ENCODE measurements at places on chromosomes 4 and X.

DNA sequence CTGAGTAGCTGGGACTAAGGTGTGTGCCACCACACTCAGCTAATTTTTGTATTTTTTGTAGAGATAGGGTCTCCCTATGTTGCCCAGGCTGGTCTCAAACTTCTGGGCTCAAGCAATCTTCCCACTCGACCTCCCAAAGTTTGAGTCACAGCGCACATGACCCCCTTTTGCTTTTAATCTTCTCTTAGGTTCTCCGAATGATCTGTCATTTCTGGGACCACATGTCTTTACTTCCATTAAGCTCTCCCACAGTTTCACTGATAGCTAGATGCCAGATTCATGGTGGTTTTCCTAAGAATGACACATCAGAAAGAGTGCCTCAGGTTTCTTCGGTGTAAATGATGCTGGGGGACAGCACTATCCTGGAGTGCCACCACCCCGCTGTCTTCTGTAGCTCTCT lies 17.9 kb downstream of the PRKX start:
- no peak for DNase-seq

DNA sequence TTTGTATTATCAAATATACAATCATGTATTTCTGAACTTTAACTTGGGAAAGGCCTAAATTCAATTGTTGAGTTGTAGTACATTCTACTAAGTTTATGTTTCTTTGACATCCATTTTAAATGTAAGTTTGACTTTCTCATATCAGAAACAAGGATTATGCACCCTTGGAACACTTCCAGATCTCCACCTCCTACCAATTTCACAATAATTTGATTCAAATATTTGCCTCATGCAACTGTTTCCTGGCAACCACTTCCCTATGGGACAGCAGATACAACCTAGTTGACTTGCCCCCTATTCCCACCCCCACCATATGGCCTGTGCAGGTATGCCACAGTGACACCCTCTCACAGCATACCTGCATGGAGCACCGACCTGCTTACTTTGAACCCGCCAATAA lies 506.4 kb upstream of the PABPC4L start:
- no peak for DNase-seq

DNA sequence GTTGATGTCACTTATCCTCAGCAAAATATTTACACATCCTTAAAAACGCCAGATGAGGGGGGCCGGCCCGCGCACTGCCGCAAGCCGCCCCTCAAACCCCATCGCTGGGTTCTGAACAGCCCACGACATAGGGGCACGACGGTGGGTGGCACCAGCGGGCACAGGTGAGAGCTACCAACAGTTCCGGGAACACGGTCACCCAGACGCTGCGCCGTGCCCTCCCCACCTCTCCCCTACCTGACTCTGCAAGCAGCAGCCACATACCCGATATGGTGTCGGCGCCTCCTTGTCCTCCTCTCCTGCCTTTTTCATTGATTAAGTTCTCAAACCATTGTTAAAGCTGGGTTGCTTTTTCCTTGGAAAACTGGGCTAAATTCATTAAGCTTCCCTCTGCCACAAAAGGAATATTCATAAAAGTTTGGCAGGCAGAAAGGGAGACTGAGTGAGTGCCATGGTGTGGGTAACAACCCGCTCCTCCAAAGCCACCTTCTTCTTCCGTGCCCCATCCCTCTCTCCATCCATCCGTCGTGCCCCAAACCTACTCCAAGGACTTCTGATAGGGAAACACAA lies 1.4 kb downstream of the RAI2 start:
- DNase-seq = no peak

- no peak for DNase-seq
Measured at GRCh38 chrX:49264460-49264859, at the start of gene FOXP3. FOXP3 (minus strand) TSS chrX:49264710; CDS start chrX:49258505, 6,205 bp downstream.

- no peak for DNase-seq
Measured at GRCh38 chr4:48546336-48546735, 56.3 kb downstream of the ZAR1 start.

- no peak for DNase-seq
Measured at GRCh38 chr4:37977471-37978247, 17.5 kb downstream of the PTTG2 start.

DNA sequence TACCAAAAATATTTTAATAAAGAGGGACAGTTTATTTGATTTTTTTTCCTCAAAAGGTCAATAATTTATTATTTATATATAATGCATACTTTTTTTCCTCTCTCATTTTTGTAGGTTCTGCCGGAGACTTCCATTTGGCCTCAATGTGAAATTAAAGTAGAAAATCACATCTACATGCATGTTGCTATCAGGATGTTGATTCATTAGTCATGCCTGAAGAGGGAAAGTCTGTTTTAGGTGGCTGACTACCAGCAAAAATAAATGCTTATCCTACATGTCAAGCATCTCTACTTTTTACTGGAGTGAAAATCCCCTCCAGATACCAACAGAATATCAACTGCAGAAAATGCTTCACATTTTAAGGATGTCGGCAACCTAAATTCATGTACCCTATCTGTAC lies 41.5 kb downstream of the KIAA0232 start:
- no peak for DNase-seq

DNA sequence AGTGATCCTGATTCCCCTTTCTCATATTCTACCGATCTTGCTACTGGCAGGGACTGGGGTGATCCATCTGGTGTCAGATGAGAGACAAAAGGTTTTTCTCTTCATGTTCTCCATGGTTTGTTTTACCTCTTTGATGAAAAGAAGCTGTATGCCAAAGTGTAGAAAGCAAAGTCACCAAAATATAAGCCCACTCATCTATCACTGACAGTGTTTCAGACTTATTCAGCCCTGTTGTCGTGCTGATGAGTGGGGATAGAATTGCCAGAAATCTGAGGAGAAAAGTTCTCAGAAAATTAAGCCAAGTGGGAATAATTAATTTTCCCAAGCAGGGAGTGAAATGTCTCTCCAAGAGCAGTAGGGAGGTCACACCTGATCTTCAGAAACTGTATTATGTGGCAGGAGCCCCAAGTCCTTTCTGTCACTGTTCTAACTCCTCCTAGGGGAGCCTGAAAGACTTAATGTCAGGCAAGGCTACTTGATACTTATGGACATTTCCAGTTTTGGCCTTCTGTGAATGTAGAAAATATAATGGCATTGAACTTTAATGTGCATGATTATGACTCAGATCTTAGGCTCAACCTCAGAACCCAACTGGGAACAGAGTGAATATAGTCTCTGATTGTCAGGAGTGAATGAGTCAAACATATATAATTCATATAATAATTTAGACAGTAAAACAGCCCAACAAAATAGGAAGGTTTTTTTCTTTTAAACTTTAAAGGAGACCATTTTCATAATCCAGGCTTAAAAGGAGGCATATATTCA lies 298.1 kb downstream of the ANKRD50 start:
- no peak for DNase-seq

DNA sequence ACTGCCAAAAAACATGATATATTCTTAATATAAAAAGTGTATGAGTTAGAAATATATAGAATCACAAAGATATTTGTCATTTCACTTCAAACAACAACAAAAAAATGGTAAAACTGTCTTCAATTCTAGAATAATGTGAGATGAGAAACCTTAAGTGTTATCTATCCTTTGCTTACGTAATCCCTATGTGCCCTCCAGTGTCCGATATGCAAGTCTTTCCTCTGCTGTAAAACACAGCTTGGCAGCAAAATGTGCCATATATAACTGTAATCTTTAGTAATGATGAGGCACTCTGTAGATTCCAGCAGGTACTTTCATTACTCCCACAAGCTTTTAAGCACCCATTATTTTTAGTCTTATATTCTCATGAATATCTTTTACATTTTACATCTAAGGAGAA lies 555.1 kb upstream of the FRG1 start:
- no peak for DNase-seq

DNA sequence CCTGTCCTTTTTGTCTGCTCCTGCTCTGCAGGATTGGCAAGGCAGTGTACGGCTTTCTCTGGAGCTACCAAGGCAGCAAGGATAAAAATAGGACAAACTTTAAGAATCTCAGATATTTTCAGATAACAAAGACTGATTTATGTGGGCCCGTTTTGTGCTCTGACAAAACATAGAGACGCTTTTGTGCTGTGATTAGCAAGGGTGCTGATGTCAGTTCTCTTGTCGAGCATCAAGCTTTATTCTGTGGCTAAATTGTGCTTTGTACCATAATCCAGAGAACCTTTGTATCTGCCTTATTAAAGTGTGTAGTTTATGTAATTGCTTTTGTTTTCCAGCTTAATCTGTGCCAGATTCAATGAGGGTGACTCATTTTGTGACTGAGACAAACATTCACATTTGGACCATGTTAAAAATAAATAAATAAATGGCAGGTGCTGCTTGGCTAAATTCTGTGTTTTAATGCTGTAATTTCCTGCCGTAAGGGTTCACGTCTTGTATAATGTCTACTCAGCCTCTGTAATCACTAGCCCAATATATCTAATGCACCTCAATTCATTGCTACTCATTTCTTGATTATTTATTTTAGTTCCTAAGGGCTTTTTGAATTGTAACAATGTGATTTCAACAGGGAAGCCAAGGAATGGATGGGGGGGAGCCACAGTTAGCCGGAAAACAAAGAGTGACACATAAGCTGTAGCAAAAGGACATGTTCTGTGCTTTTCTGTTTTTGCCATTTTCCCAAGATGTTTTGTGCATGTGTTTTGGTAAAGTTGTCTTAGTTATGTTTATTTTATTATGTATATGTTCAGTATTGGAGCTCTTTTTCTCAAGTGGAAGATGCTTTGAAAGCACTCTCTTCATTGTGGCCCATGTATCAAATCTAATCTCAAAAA lies 75.1 kb downstream of the GAB1 start:
- no peak for DNase-seq

GRCh38 chr4:68152411-68152810 lies 22.7 kb upstream of the TMPRSS11F start:
- no peak for DNase-seq

DNA sequence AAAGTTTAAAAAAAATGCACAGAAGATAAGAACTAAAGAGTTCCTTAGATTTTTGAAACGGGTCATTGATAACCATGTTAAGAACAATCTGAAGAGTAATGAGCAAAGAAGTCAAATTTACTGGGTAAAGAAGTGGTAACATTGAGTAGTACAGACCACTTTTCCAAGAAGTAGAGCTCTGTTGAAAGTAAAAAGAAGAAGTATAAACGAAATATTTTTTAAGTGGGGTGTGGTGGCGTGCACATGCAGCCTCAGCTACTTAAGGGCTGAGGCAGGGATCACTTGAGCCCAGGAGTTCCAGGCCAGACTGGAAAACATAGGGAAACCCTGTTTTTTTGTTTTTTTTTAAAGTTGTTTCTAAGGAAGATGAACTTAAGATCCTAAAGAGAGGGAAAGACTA lies 68.5 kb downstream of the UBA6 start:
- no peak for DNase-seq

DNA sequence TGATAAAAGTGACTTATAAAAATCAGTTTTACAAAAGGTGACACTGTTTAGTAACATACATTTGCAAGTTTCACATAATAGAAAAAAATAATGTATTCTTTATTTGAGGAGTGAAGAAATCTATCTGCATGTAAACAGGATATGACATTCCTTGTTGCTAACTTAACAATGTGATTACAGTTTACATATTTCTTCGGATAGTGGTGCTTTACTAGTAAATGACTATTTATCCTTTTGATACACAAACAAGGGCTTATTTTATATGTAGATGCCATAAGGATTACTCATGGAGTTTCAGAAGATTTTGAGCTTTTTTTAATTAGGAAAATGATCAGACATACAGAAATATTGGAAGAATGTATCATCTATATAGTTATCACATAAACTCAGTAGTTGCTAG lies 126.5 kb downstream of the SLIT2 start:
- no peak for DNase-seq

- DNase-seq = no peak
Measured at GRCh38 chr4:743463-744211, 38.0 kb downstream of the PCGF3 start.

DNA sequence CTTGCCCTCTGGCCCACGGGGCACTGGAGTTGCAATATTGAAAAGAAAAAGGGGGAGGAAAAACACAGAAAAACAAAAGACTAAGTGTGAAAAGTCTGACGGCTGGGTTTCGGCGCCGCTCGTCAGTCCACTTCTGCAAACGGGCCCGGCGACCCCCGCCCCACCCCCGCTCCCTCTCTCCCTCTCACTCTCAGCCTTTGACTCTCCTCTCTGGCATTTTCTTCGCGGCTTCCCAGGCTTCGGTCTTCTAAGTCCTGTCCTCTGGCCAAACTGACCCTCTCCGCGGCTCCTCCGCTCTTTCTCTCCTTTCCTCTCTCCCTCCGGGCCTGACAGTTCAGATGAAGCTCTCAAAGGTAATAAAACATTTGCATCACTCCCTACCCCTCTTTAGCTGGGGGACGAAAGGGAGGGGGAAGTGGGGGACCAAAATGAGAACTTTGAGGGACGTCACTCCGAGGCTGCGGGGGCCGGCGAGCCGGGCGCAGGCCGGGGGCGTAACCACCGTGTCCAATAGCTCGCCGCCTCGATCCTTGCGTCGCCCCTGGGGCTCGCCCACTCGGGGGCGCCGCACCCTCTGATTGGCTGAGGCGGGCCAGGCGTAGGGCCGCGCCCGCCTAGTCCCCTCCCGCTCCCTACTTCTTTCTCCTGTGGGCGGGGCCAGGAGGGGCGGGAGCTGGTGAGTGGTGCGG lies at the start of gene NKX6-1:
TSS of gene NKX6-1 (minus strand) at position 358 of the 689 bp plus-strand sequence. CDS start 1,064 bp downstream, outside the sequence.
- DNase-seq = no peak

- DNase-seq = no peak
Measured at GRCh38 chrX:9677098-9677739, 88.4 kb downstream of the GPR143 start.

DNA sequence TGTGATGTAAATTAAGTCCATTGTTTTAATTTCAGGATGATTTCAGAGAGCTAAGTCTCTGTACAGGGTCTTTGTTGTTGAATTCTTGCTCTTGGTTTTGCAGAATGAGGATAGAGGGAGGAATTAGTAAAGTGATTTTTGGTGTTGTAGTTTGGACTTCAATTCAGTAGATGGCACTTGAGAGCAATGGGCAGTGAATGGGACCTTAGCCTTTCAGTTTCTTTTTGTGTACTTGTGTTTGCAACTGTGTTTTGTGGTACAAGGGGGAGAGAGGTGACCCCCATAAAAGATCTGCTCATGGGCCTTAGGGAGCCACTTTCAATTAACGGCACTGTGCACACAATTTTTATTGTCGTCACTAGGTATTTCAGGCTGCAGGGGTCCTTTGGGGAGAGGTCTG lies 340.0 kb downstream of the DCAF12L2 start:
- DNase-seq = no peak

DNA sequence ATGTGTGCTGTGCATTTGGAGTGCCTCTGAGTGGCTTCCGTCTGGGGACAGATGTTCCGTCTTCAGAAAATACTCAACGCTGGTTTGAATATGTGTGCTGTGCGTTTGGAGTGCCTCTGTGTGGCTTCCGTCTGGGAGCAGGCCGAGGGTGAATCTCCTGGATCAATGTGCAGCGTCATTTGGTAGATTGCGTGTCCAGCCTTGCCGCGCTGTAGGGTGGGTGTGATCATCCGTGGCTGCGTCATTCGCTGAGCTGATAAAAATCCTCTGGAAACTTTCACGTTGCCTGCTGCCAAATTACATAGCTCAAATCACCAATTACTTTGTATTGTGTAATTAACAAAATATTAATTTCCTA lies 12.1 kb downstream of the UVSSA start:
- DNase-seq = no peak

- no peak for DNase-seq
Measured at GRCh38 chr4:67401902-67402301, 143.4 kb downstream of the CENPC start.

GRCh38 chrX:107935664-107936433 lies 46.3 kb downstream of the TEX13B start:
- DNase-seq = no peak

GRCh38 chrX:140822861-140823260 lies 113.3 kb downstream of the LINC00632 start:
- no peak for DNase-seq
